ENCODE measurements at places on chromosomes 16 and 17. TPM values are rescaled to one million over a fixed set of nuclear protein-coding genes. Genes with fewer than 3 reads are reported as not detected.

Gene GCGR
- not detected for total RNA-seq

GRCh38 chr17:49239963-49240362 is 9.4 kb upstream of the PHOSPHO1 start:
- DNase-seq, result no peak
- no peaks in the 10 kb centered on the region for H3K4me1 ChIP-seq
- H3K27ac ChIP-seq, result no peak overlapping the region
- no peak overlapping the region for H3K4me3 ChIP-seq
- no peaks in the 10 kb centered on the region for H3K36me3 ChIP-seq

- H3K4me3 ChIP-seq, result no peak overlapping the region
- peaks cover 52% of the 10 kb centered on the region for H3K36me3 ChIP-seq
- no peaks in the 10 kb centered on the region for H3K27me3 ChIP-seq
- no peak overlapping the region for H3K27ac ChIP-seq
Measured at GRCh38 chr17:32452281-32452680, 8.0 kb downstream of the PSMD11 start.

DNA sequence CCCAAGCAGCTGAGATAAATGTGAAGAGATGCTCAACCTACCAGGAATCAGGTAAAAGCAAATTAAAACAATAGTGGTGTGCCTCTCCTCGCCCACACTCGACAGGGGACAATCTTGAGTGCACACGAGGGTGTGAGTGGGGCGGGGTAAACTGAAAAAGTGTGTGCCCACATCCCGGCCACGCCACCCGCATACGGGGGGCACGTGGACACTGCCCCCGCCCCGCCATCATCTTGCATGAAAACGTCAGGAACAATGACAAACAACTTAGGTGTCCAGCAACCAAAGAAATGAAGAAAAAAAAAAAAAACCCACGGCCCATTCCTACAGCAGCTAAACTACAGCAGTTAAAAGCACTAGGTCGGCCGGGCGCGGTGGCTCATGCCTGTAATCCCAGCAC is 14.1 kb downstream of the PEMT start:
- H3K4me3 ChIP-seq, result no peak overlapping the region
- H3K27ac ChIP-seq, result no peak overlapping the region
- H3K36me3 ChIP-seq, result no peaks in the 10 kb centered on the region
- H3K4me1 ChIP-seq, result peaks cover 4% of the 10 kb centered on the region
- DNase-seq, result no peak

Gene ABCA8
- total RNA-seq, result not detected

Gene SEPTIN12
- total RNA-seq, result 4.4 TPM

- DNase-seq, result no peak
- H3K27me3 ChIP-seq, result peaks cover 2% of the 10 kb centered on the region
- peaks cover 8% of the 10 kb centered on the region for H3K4me1 ChIP-seq
- H3K36me3 ChIP-seq, result no peaks in the 10 kb centered on the region
Measured at GRCh38 chr16:11655655-11656054, 12.6 kb upstream of the SNN start.

- peaks cover 8% of the 10 kb centered on the region for H3K4me1 ChIP-seq
- H3K27ac ChIP-seq, result no peak overlapping the region
- no peak overlapping the region for H3K4me3 ChIP-seq
- no peaks in the 10 kb centered on the region for H3K27me3 ChIP-seq
Measured at GRCh38 chr16:12724226-12724625, 79.5 kb downstream of the CPPED1 start.

DNA sequence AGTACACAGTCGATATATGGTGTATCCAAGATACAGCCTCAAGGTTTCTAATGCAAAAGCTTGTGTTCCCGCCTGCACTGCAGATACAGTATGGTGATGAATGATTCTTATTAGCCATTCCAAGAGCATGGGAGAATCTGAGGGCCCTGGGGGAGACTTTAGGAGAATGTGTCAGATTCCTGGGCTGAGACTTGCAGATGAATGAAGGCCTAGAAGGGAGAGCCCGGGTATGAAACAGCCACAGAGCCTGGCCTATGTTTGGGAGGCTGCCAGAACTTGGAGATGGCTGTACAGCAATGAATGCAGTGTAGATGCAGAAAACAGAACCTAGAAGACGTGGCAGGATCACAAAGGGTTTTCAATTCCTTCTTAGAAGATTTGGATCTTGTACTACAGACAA is 510.7 kb downstream of the HAPSTR1 start:
- H3K36me3 ChIP-seq, result no peaks in the 10 kb centered on the region
- no peak overlapping the region for H3K27ac ChIP-seq
- no peaks in the 10 kb centered on the region for H3K27me3 ChIP-seq

DNA sequence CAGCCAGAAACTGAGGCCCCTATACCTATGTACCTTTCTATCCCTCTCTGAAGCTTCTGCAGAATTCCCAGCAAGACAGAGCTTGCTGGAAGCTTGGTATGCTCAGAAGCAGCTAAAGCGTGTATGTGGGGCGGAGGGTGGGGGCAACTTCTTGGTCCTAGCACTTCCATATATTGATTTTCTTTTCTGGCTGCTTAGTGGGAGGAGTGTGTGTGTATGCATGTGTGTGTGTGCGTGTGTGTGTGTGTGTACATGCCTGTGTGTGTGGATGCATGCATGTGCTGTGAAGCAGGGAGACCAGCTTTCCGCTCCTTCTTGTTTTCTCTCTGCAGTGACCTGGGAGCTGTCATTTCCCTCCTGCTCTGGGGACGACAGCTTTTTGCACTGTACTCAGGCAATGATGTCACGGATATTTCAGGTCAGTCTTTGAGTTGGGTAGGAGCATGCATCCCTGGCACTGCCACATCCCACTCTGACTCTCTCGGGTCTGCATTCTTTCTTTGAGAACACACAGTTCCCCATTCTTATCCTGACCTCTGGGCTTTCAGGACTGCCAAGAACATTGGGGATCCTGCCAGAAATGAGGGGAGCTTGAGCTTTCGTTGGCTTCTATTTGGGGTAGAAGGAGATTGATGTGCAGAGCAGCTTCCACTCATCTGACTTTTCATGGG is 10.7 kb downstream of the HPR start:
- H3K27me3 ChIP-seq, result no peaks in the 10 kb centered on the region
- no peak for DNase-seq
- H3K36me3 ChIP-seq, result no peaks in the 10 kb centered on the region
- H3K4me3 ChIP-seq, result no peak overlapping the region

GRCh38 chr17:72264682-72265405 is 144.0 kb downstream of the SOX9 start:
- no peaks in the 10 kb centered on the region for H3K4me1 ChIP-seq
- H3K4me3 ChIP-seq, result no peak overlapping the region
- H3K27me3 ChIP-seq, result no peaks in the 10 kb centered on the region
- no peak overlapping the region for H3K27ac ChIP-seq
- no peak for DNase-seq

- no peak overlapping the region for H3K27ac ChIP-seq
- no peaks in the 10 kb centered on the region for H3K36me3 ChIP-seq
- H3K4me1 ChIP-seq, result no peaks in the 10 kb centered on the region
- no peak for DNase-seq
- no peak overlapping the region for H3K4me3 ChIP-seq
- H3K27me3 ChIP-seq, result no peaks in the 10 kb centered on the region
Measured at GRCh38 chr17:6425407-6425806, 9.5 kb downstream of the AIPL1 start.

DNA sequence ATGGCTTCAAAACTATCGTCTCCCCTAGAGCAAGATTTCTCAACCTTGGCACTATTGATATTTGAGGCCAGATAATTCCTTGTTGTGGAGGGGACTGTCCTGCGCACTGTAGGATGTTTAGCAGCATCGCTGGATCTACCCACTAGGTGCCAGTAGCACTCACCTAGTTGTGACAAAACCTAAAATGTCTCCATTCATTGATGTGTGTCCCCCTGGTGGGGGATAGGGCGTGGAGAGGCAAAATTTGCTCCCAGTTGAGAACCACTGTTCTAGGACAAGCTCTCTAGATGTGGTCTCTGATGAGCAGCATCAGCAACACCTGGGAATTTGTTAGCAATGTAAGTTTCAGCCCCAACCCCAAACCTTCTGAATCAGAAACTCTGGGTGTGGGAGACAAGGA is 259.0 kb downstream of the XYLT1 start:
- no peaks in the 10 kb centered on the region for H3K27me3 ChIP-seq
- H3K27ac ChIP-seq, result no peak overlapping the region
- no peak for DNase-seq
- no peaks in the 10 kb centered on the region for H3K36me3 ChIP-seq
- no peaks in the 10 kb centered on the region for H3K4me1 ChIP-seq

Gene KCNAB3
- total RNA-seq, result 1.4 TPM

Gene DCUN1D3
- 34.0 TPM for total RNA-seq

Gene KRTAP3-2
- not detected for total RNA-seq

Gene TK1
- total RNA-seq, result 5.2 TPM

Gene GAST
- total RNA-seq, result not detected

Gene TSR3
- total RNA-seq, result 63.3 TPM

All from astrocyte (in vitro differentiated cells and primary cell).